KG1 (cell line): ENCODE measurements at places on chromosomes 2 and 18.

DNA sequence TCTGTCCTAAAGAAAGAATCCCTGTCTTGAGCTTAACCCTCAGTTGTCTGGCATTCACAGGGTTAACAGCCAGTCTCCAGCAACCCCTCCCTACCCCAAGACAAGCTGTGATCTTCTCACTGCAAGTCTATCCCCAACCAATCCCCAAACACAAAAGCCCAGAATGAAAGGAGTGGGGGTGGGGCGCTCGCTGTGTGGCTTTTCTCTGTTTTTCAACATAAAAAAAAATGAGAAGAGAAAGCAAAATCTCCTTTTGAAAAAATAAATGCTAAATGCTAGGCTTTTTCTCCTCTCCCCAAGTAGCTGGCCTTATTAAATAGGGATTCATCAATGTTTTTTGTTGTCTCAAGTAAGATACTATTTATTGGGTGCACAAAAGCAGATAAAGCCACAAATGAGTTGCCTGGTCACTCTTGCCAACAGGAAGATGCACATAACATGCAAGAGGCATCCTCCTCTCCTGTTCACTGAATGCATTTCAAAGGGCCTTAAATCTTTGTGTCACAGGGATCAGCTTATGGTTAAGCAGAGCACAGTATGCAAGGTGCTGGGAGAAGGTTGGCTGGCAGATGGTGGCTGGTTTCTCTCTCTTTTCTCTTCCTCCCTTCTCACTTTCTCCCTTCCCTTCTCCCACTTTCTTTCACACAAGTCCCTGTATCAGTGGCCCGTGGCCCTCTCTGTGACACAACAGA is 225.6 kb downstream of the CMPK2 start:
- no peak for DNase-seq

DNA sequence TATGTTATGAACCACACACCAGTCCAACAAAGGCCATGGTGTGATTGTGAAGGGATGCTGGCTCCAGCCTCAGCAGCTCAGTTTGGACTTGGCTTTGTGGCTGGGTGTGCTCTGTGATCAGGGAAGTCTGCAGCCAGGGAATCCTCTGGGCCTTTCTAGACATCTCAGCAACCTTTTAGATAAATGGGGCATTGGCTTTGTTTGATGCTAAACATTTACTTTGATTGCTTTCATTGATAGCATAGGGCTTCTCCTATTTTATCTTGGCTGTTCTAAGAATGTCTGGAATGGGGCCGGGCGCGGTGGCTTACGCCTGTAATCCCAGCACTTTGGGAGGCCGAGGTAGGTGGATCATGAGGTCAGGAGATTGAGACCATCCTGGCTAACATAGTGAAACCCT is 104.5 kb downstream of the VAPA start:
- no peak for DNase-seq

DNA sequence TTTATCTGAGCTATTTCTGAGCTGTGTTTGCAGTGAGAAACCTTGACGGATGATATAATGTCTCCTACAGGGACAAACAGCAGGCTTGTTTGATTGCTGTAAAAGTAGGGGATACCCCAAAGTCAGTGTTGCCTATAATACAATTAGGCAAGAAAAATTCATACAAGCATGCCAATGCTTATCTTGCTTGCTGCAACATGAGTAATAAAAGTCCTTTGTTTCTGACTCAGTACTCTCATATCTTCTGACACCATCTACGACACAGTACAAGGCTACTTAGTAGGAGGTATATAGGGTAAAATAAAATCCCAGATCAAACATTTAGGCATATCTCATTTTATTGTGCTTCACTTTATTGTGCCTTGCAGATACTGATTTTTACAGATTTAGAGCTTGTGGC is 33.0 kb downstream of the ERBB4 start:
- no peak for DNase-seq

- no peak for DNase-seq
Measured at GRCh38 chr2:148876595-148877402, 1.8 kb downstream of the KIF5C start.

DNA sequence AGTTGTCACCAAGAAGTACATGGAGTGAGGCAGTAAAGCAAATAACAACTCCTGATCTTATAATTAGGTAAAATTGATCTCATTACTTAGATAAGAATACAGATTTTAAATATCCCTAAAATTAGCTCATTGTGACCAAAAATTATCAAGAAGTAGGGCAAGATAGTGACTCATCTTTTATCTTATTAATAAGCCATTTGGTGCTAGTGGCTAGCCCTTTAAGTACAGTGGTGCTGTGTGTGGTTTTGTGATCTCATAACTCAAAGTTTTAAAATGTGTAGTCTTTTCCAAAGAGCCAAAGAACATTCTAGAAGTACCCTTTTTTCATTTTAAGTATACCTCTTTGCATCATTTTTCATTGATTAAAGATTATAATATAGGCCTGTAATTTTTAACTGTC is 569.4 kb upstream of the SETBP1 start:
- no peak for DNase-seq

GRCh38 chr18:49851624-49852023 is 38.3 kb upstream of the ACAA2 start:
- DNase-seq: no peak

- no peak for DNase-seq
Measured at GRCh38 chr2:32838949-32839348, 107.8 kb upstream of the LTBP1 start.

GRCh38 chr2:88857951-88858411 is 166.5 kb downstream of the RPIA start:
- no peak for DNase-seq

DNA sequence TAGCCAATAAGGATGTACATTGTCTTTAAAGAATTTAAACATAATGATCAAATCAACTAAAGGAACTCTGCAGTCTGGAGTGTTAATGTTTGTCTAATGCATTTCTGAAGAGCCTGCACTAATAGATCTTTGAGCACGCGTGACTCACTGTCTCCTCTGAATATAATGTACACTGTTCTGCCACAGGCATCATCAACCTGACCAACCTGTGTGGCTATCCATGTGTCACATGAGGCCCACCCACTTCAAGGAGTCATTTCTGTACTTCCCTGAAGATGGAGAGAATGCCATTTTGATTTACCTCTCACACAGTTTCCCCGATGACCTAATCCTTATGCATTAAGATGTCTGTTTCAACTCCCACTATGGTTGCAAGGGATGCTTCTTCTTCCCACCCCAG is 434.0 kb upstream of the SPHKAP start:
- DNase-seq: no peak

GRCh38 chr2:241892299-241893137 is 23.0 kb downstream of the RTP5 start:
- no peak for DNase-seq

DNA sequence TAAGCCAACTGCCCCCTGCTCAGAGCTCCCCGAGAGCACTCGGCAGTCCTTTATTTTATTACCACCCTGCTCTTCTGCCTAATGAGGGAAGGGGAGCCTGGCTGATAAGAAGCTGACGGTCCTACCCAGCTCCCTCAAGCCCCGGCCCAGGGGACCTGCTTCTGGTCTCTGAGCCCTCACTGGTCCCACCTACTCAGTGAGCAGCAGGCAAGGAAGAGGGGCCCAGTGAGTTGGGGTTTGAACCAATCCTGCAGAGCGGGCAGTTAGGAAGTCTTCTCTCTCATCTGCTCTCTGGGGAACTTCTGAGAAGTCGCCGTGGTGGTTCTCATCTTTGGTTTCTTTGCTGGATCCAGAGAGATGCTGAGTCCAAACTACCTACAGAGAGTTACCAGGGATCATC is 218.9 kb downstream of the NDUFA10 start:
- no peak for DNase-seq

DNA sequence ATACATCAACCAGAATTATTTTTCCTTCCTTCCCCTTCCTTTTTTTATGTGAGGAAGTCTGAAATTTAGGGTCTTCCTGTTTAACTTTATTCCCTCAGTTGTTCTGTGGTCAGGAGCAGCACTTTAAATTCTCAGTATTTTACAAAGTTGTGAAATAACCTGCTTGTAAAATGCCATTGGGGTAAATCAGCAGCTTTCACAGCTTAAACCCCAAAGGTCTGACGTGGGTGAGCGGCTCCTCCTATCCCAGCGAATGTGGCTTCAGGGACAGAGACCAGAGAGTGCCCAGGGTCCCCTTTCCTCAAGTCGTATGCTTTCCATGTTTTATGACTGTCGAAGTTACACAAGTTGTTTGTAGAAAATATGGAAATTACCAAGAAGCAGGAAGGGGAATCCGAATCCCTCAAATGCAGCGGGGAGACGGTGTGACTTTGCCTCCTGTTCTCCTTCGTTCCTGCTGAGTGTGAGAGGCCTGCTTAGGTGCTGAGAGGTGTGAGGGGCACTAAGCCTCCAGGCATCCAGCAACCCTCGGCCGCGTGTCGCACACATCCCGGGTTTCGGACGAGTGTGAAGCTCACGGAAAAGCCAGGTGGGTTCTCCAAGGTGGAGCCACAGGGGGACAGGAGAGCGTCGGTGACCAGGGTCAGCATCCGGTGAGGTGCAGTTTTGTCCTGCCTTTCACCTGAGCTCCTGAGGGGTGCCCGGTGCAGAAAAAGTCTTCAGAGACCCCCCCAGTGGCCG is 10.8 kb upstream of the KCNG2 start:
- DNase-seq: no peak

- DNase-seq: no peak
Measured at GRCh38 chr2:177359836-177360595, 32.6 kb upstream of the AGPS start.

GRCh38 chr2:168034616-168035015 is 212.8 kb downstream of the STK39 start:
- DNase-seq: no peak

DNA sequence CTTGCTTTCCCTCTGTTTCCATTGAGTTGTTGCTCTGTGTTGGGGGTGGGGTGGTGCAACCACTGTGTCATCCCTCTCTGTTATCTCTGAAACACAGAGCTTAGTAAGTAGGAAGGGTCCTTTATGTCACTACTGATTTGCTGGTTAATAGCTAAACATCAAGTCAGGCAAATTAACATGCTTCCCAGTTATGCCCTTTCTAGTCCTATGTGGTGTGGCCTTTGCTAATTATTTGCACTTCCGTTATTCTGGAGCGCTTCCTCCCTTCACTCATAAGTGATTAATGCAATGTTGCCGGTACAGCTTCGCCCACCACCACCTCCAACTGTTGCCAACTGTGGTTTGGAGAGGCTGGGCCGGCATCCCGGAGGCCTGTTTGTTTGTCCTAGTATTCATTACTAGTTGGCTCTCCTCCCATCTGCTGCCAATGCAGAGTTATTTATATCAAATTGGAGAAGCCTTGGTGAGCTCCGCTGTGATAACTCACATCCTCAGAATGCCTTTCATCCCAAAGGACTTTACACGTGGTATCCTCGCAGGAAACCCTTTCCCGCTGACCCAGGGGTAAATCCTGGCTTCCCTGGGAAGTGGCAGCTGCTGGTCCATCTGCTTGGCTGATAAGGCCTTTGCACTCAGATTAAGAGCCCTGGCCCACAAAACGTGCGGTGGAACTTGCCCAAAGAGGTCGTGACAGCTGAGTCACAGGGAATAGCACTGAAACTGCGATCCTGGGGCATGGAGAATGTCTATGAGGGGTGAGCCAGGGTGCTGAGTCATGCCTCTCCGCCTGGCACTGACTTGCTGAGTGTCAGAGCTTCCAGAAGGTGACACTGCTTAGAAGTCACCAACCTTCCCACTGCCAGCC is 72.0 kb upstream of the ZCCHC2 start:
- no peak for DNase-seq

DNA sequence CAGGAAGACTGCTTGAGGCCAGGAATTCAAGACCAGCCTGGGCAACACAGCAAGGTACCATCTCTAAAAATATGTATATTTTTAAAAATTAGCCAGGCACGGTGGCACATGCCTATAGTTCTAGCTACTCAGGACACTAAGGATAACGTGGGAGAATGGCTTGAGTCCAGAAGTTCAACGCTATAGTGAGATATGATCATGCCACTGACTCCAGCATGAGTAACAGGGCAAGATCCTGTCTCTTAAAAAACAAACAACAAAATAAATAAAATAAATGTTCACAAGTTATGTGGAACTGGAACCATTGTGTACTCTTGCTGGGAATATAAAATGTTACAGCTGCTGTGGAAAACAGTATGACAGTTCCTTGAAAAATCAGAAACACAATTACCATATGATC is 47.2 kb downstream of the USP34 start:
- no peak for DNase-seq

- DNase-seq: no peak
Measured at GRCh38 chr2:19881908-19882265, 19.9 kb downstream of the TTC32 start.

- DNase-seq: peak; percentile 58
Measured at GRCh38 chr18:10560452-10561045, 34.7 kb downstream of the NAPG start.

GRCh38 chr2:68737711-68738110 is 3.1 kb downstream of the ARHGAP25 start:
- no peak for DNase-seq

- DNase-seq: no peak
Measured at GRCh38 chr2:29898999-29899398, 22.4 kb downstream of the ALK start.

- no peak for DNase-seq
Measured at GRCh38 chr2:133342286-133343017, 225.8 kb downstream of the NCKAP5 start.

DNA sequence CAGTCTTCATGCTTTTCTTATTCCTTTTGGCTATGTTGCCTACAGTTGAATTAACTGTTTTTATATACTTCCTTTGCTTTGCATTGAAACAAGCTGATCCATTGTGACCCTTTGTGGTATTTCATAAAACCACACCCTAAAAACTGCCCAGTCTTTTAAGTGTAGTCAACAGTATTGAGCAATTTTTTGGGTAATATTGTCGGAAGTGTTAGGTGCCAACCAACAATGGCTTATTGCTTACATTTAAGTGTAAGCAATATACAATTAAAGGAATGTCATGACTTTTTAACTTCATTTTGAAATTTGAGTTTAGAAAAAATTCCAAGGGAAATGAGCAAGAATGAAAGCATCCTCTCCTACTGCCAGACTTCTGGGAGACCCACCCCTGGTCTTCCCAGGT is 174.1 kb downstream of the NEDD4L start:
- DNase-seq: no peak

- DNase-seq: no peak
Measured at GRCh38 chr2:221500501-221501209, 71.4 kb downstream of the EPHA4 start.

DNA sequence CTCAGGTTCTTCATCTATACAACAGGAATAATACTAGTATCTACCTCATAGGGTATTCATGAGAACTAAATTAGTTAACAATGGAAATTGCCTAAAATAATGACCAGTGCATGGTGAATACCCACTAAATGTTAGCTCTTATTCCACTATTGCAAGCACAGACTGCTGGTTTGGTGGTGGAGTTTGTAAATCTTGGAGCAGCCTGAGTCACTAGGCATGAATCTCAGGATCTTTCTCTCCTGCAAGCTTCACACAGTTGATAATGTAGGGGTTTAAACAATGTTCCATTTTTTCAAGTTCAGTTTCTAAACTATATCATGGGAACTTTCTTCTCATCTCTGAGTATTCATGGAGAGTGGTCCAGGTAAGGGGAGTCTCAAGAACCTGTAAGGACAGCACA is 84.0 kb downstream of the OSR1 start:
- DNase-seq: no peak

- no peak for DNase-seq
Measured at GRCh38 chr2:101153787-101154186, 2.6 kb upstream of the TBC1D8 start.

GRCh38 chr2:46942143-46942526 is 26.5 kb upstream of the MCFD2 start:
- DNase-seq: no peak
